HFFc6 (cell line): ENCODE measurements at places on chromosomes 1 and 21.

DNA sequence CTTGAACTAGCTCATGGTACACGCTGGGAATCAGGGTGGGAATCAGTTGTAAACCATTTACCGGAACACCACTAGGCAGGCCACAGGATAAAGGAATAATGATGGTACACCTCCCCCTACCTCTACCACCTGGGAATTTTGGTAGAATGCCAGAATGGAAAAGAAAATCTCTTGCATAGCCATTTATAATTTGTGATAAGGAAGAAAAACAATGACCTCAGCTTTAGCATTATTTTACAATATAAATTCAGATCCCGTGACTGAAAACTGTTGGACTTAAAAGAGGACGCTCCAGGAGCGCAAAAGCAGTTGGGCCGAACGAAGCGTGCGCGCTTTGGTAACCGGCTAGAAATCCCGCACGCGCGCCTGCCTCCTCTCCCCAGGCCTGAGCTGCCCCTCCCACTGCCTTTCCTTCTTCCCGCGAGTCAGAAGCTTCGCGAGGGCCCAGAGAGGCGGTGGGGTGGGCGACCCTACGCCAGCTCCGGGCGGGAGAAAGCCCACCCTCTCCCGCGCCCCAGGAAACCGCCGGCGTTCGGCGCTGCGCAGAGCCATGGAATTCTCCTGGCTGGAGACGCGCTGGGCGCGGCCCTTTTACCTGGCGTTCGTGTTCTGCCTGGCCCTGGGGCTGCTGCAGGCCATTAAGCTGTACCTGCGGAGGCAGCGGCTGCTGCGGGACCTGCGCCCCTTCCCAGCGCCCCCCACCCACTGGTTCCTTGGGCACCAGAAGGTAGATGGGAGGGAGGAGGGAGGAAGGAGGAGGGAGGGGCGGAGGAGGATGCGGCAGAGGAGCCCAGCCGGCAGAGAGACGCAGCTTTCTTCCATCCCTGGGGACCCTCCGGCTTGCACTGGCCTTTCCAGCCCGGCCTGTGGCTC lies at the start of gene CYP4X1:
Gene CYP4X1, plus strand, starts transcription at position 402 of the 873 bp plus-strand sequence. Its CDS starts 149 bp downstream, at position 551.
- DNase-seq, result no peak
- H3K27me3 ChIP-seq, result no peaks in the 10 kb centered on the region; the same call in 1 of the 2 replicates
- no peak within 1 kb of the TSS for H3K27ac ChIP-seq
- no peaks in the 10 kb centered on the region for H3K36me3 ChIP-seq

DNA sequence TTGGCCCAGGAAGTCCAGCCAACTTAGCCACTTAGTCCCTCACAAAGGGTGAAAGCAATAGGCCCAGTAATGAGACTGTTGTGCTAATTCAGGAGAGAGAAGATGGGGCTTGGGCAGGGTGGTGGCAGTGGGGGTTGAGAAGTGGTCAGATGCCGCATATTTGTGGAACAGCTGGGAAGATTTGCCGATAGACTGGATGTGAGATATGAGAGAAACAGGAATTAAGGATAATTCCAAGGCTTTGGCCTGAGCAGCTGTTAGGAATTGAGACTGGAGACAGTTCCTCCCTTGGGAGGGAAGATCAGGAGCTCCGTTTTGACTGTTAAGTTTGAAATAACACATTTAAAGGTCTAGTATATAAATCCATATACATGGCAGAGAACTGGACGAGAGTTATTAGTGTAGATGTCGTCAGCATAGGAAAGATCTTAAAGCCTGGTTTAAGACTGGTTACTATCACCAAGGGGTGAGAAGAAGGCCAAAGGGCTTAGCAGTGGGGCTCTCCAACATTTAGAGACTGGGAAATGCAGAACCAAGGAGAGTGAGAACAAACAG lies 323.7 kb upstream of the FAM78B start:
- no peak overlapping the region for H3K27ac ChIP-seq
- H3K27me3 ChIP-seq, result no peaks in the 10 kb centered on the region
- DNase-seq, result no peak
- H3K36me3 ChIP-seq, result no peaks in the 10 kb centered on the region
- no peak overlapping the region for H3K4me3 ChIP-seq

DNA sequence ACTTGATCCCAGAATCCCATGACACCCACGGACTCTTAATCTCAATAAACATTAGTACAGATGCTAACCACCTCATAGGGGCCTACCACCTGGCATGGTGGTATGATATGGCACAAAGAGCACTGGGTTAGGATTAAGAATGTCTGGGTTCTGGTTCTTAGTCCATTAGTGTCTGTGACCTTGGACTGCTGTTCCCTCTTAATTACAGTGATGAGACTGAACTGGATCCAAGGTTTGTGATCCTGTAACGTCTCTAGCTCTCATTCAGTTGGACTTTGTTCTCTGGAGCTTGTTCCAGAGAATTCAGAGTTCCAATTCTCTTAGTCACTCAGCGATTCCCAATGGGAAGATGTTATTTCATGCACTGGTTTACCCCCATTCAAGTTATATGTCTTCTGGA lies 23.6 kb upstream of the PIGC start:
- H3K36me3 ChIP-seq, result no peaks in the 10 kb centered on the region
- no peak overlapping the region for H3K27ac ChIP-seq
- H3K27me3 ChIP-seq, result no peaks in the 10 kb centered on the region; the same call in 1 of the 2 replicates
- H3K4me3 ChIP-seq, result no peak overlapping the region
- H3K4me1 ChIP-seq, result peaks cover 12% of the 10 kb centered on the region; the same call in 1 of the 2 replicates
- DNase-seq, result no peak

- H3K27ac ChIP-seq, result no peak within 1 kb of the TSS
- DNase-seq, result no peak
- peaks cover 7% of the 10 kb centered on the region; the same call in 1 of the 2 replicates for H3K36me3 ChIP-seq
- H3K27me3 ChIP-seq, result no peaks in the 10 kb centered on the region
- no peak within 1 kb of the TSS for H3K4me3 ChIP-seq
Observed at GRCh38 chr1:198638894-198639635, at the start of gene PTPRC. TSS of gene PTPRC (plus strand) at chr1:198639040. CDS start at chr1:198639269, 229 bp downstream.

GRCh38 chr1:201353186-201353940 lies 24.1 kb downstream of the TNNT2 start:
- no peak for DNase-seq
- no peak overlapping the region for H3K4me3 ChIP-seq
- H3K27me3 ChIP-seq, result peaks cover 38% of the 10 kb centered on the region

DNA sequence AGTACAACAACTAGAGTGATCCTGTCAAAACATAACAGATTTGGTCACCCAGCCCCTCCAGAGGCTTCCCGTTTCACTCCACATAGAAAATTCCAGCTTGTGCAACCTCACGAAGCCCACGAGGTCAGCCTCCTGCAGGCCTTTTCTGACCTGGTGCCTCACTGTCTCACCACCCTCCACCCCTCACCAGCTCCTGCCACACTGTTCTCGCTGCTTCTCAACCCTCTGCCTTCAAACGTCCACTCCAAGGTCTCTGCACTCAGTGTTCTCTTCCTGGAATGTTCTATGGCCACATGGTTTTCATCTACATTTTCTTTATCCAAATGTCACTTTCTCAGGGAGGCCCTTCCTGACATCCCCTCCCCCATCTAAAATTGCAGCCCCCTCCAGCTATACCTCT lies 178.9 kb downstream of the DHRS3 start:
- peaks cover 38% of the 10 kb centered on the region for H3K36me3 ChIP-seq
- H3K27ac ChIP-seq, result no peak overlapping the region; the same call in 1 of the 2 replicates
- no peaks in the 10 kb centered on the region; the same call in 1 of the 2 replicates for H3K27me3 ChIP-seq
- H3K4me3 ChIP-seq, result no peak overlapping the region
- no peak for DNase-seq

GRCh38 chr1:164772635-164773034 lies 213.7 kb downstream of the PBX1 start:
- peaks cover 2% of the 10 kb centered on the region; the same call in 1 of the 2 replicates for H3K27me3 ChIP-seq
- peak overlapping the region; percentile 53; the same call in 1 of the 2 replicates for H3K4me3 ChIP-seq
- H3K4me1 ChIP-seq, result peaks cover 79% of the 10 kb centered on the region
- peaks cover 16% of the 10 kb centered on the region; the same call in 1 of the 2 replicates for H3K36me3 ChIP-seq

DNA sequence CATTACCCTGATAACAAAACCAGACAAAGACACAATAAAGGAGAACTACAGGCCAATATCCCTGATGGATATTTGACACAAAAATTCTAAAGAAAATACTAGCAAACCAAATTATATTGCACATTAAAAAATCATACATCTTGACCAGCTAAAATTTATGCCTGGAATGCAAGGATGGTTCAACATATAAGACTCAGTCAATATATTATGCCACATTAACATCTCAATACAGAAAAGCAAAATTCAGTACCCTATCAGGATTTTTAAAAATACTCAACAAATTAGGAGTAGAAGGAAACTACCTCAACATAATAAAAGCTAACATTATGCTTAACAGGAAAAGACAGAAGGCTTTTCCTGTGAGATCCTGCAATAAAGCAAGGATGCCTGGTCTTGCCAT lies 177.1 kb downstream of the MAGI3 start:
- no peaks in the 10 kb centered on the region for H3K27me3 ChIP-seq
- no peaks in the 10 kb centered on the region for H3K4me1 ChIP-seq
- no peak for DNase-seq
- H3K27ac ChIP-seq, result no peak overlapping the region
- no peak overlapping the region for H3K4me3 ChIP-seq

DNA sequence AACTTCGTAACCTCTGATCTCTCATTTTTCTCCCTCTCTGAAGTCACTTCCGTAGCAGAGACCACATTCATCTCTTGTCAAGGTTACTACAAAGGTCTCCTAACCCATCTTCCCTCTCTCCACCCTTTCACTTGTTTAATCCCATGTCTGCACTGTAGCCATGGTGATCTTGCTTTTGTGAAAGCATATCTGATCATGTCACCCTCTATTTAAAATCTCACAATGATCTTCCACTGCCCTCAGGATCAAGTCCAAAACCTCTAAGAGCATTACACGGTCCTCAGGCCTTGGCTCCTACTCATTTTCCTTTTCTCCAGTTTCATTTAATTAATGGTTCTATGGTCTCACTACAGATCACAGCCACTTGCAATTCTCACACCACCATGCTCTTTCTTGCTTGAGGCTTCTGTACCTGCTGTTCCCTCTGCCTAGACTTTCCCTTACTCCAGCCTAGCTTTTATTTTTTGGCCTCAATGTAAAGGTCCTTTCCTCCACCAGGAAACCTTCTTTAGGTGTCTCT lies 12.1 kb downstream of the ARHGEF11 start:
- DNase-seq, result no peak
- no peak overlapping the region for H3K4me3 ChIP-seq
- no peaks in the 10 kb centered on the region for H3K36me3 ChIP-seq
- H3K27me3 ChIP-seq, result no peaks in the 10 kb centered on the region
- H3K27ac ChIP-seq, result no peak overlapping the region

GRCh38 chr1:96722161-96722922 lies 758 bp downstream of the PTBP2 start:
- H3K27me3 ChIP-seq, result peaks cover 6% of the 10 kb centered on the region
- peaks cover 38% of the 10 kb centered on the region for H3K4me1 ChIP-seq

DNA sequence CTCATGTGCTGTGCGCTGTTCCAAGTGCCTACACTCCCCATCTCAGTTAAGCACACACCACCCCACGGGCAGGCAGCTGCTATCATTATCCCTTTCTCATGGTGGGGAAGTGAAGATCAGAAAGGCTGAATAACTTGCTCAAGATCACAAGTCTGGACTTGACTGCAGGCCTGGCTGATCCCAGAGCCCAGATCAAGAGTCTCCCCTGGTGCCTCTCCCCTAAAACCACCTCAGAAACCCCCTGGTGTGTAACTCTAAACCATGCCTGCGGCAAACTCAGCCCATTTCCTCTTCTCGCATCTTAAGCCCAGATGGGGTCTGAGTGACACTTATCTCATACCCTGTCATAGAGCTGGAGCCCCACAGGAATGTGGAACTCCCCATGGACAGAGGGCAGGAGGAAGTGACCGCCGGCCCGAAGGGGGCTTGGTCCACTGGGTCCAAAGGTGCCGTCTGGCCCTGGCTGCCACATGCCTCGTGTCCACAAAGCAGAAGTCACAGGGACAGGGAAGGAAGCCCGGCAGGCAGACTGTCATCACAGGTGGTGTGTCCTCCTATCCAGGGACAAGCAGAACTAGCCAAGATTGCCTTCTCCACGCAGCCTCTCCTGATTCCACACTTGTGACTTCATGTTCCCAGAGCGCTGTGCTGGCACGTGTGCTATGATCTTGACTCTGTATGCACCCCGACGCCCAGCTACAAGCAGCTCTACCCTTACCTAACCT lies 92.1 kb downstream of the SYF2 start:
- DNase-seq, result no peak
- H3K4me3 ChIP-seq, result no peak overlapping the region
- H3K27me3 ChIP-seq, result peaks cover 51% of the 10 kb centered on the region
- H3K4me1 ChIP-seq, result 0 out of 2 replicates have a peak, but pooled peaks cover 7% of the 10 kb centered on the region
- no peak overlapping the region for H3K27ac ChIP-seq

GRCh38 chr1:186218654-186219352 lies 156.2 kb downstream of the TPR start:
- no peaks in the 10 kb centered on the region for H3K36me3 ChIP-seq
- H3K4me3 ChIP-seq, result no peak overlapping the region
- peaks cover 4% of the 10 kb centered on the region for H3K27me3 ChIP-seq

DNA sequence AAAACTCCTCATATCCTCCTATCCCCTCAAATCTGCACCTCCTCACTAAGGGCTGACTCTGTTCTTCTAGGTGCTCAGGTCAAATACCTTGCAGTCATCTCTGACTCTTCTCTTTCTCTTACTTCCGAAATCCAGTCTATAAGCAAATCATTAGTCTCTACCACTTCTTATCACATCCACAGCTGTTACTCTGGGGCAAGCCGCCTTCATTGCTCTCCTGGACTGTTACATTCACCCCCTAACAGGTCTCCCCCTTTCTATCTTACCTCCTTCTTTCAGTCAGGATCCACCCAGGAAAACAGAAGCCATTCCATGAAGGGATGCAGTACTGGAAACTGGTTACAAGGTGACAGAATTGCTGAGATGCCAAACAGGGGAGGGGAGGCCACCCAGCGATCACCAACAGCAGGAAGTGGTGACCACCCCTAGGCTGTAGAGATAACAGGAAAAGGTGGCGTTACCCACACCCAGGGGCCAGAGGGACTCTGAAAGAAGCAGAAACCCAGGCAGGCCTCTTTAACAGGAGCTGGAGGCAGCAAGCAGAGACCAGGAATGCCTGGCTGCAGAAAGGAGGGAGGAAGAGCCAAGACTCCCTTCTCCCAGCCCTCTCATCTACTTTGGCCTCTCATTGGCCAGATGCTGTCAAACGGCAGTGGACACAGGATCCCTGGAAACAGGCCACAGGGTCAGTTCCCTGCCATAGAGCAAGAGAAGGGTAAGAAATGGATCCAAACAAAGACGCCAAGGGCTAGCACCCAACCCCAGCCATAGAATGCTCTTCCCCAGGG lies 55.5 kb upstream of the FOXO6 start:
- DNase-seq, result no peak
- H3K27me3 ChIP-seq, result peaks cover 43% of the 10 kb centered on the region
- H3K36me3 ChIP-seq, result peaks cover 6% of the 10 kb centered on the region; the same call in 1 of the 2 replicates
- H3K4me1 ChIP-seq, result no peaks in the 10 kb centered on the region
- no peak overlapping the region for H3K4me3 ChIP-seq

GRCh38 chr1:52641307-52641706 lies 8.3 kb downstream of the SHISAL2A start:
- H3K27me3 ChIP-seq, result peaks cover 18% of the 10 kb centered on the region
- H3K4me3 ChIP-seq, result no peak overlapping the region
- H3K4me1 ChIP-seq, result peaks cover 13% of the 10 kb centered on the region
- H3K27ac ChIP-seq, result no peak overlapping the region

DNA sequence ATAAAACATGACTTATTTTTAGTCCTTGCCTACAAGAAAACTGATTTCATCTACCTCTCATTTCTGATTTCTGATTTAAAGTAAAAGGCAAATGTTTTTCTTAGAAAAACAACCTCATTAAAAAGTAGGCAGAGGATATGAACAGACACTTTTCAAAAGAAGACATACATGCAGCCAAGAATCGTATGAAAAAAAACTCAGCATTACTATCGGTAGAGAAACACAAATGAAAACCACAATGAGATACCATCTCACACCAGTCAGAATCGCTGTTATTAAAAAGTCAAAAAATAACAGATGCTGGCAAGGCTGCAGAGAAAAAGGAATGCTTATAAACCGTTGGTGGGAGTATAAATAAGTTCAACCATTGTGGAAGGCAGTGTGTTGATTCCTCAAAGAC lies 16.2 kb downstream of the ODR4 start:
- no peak for DNase-seq
- no peaks in the 10 kb centered on the region for H3K27me3 ChIP-seq
- H3K36me3 ChIP-seq, result peaks cover 28% of the 10 kb centered on the region
- H3K4me3 ChIP-seq, result no peak overlapping the region
- H3K27ac ChIP-seq, result no peak overlapping the region
